ENCODE measurements at places on chromosomes 12 and 14.

DNA sequence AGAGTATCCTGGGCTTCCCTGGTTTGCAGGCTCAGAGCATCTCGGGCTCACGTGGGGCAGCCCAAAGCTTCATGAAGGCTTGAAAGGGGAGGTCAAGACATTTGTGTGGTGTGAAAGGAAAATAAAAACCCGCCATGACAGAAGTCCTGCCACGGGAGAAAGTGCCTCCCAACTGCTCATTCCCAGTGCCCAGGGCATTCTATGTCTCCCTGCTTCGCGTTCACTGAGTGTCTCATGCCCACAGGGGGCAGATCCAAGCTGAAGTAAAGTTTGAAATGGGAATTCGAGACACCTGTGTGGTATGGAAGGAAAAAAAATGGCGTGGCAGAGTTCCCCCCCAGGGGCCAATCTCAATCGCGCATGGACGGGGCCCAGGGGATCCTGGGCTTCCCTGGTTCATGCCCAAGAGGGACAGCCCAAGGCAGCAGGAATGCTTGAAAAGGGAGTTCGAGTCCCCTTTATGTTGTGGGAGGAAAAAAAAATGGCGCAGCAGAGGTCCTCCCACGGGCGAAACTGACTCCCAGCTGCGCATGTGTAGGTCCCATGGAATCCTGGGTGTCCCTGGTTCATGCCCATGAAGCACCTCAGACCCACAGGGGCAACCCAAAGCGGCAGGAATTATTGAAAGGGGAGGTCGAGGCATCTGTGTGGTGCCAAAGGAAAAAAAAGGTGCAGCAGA is 576.7 kb downstream of the ALG10 start:
- DNase-seq = no peak

- DNase-seq = no peak
Measured at GRCh38 chr14:54837508-54838149, 65.0 kb downstream of the GCH1 start.

DNA sequence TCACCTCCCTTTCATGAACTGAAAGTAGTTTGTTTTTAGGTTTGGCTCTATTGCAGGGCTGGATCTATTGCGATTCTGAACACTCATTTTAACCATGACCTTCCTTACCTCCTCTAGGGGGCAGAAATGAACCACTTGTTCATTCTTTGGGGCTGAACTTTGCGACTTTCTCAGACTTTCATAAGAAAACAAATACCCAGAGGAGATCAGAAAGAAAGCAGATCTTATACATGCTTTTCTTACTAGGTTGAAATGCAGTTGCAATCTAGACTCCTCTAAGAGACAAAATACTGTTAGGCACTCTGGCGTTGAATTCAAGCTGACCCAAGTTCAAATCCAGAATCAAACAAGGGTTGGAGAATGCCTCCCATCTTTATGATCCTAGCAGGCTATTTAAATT is 32.6 kb upstream of the PLEKHG3 start:
- no peak for DNase-seq

DNA sequence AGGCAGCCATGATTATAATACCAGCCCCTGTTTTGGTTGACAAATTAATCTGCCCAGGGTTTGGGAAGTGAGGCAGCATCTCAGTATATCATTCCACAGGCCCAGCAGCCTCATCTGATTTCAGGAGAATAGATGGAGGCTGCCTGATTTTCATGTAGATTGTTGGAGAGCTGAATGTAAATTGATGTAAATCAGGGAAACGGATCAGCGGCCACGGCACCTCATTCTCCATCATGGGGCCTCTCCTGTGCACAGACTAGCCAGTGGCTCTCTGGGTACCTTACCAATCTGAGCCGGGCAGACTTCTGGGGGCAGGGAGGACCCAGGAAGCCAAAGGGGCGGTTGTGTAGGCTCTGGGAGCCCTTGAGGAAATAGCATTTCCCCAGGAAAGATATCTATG is 63.7 kb upstream of the GSC start:
- no peak for DNase-seq

DNA sequence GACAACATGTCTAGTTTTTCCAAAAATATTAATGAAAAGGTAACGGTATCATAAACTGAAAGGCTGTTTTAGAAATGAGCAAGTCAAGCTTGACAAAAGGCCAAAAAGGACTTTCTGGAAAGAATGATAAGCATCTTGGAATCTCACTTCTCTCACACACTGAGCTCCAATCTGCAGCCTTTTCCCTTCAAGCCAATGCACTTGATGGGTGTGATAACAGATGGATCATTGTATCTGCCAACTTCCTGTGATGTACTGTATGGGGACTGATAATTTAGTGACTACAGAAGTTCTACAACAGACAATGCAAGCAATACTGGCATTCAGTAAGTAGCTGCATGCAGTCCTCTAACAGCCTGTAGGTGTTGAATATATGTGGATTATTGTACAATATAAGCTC is 147.1 kb downstream of the MED13L start:
- DNase-seq = no peak

- DNase-seq = no peak
Measured at GRCh38 chr12:39467432-39467870, 24.5 kb upstream of the KIF21A start.

DNA sequence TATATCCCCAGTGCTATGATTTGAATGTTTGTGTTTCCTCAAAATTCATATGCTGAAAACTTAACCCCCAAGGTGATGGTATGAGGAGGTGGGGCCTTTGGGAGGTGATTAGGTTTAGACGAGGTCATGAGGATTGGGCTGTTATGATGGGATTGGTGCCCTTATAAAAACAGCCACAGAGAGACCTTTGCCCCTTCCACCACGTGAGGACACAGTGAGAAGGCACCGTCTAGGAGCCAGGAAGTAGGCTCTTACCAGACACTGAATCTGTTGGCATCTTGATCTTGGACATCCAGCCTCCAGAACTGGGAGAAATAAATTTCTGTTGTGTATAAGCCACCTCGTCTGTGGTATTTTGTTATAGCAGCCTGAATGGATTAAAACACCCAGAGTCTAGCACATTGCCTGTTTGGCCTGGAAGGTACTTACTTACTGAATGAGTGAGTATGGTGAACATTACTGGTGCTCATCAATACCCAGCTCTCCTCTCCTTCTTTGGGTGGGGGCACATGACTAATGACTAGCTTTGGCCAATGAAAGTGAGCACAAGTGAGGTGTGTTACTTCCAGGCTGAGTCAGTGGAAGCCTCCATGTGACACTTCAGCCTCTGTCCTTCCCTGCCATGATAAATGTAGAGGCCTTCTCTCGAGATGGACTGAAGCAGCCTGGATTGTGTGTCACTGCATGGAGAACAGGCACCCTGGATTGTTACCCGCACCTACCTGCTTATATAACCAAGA is 72.4 kb upstream of the CHST11 start:
- no peak for DNase-seq

DNA sequence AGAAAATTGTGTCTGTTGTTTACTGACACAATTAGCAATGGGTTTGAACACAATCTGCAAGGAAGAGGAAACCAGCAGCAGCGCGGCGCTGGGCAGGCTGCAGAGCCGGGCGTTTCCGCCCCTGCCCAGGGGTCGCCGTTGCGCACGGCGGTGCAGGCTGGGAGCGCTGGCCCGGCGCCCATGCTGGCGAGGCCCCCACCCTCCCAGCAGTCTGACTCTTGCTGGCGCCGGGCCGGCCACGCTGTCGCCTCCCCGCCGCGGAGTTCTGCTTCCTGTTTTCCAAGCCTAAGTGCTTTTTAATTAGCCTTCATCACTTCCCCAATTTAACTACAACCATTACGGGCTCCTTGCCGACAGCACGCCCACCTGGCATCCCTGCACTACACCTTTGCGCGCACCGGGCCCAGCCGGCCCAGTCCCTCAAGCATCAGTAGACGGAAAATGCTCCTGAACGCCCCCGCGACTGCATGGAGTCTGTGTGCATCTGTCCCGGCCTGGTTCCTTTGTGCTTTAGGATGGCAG is 212.1 kb downstream of the GXYLT1 start:
- no peak for DNase-seq

DNA sequence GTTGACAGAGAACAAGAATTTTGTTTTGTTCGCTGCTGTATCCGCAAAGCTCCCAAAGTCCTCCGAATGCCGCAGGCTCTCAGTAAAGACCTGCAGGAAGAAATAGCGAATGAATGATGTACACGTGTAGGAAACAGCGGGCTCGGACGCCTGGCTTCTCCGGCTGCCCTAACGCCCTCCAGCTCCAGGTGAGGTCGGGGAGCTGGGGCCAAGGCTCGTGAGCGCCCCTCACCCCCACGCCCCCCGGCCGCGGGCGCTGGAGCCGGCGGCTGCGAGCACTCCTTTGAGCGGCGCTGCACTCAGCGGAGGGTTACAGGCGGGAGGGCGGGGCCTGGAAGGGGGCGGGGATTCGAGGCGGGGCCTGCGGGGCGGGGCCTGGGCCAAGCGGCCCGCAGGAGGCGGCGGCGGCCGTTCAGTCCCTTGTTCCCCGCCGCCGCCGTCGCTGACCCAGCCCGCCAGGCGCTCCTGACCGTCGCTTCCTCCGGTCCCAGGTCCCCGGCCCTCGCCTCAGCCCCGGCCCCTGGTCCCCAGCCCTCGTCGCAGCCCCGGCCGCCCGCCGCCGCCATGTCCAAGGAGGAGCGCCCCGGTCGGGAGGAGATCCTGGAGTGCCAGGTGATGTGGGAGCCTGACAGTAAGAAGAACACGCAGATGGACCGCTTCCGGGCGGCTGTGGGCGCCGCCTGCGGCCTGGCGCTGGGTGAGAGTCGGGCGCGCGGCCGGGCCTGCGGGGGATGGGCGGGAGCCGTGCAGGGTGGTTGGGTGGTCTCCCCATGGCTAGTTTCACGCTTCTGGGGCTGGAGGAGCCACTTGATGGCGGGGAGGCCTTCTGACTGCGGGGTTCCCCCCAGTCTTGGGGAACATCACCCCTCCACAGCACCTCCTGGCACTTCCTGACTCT is at the start of gene AACS:
Gene AACS, plus strand, starts transcription at position 415 of the 898 bp plus-strand sequence. Its CDS starts 150 bp downstream, at position 565.
- DNase-seq = no peak

DNA sequence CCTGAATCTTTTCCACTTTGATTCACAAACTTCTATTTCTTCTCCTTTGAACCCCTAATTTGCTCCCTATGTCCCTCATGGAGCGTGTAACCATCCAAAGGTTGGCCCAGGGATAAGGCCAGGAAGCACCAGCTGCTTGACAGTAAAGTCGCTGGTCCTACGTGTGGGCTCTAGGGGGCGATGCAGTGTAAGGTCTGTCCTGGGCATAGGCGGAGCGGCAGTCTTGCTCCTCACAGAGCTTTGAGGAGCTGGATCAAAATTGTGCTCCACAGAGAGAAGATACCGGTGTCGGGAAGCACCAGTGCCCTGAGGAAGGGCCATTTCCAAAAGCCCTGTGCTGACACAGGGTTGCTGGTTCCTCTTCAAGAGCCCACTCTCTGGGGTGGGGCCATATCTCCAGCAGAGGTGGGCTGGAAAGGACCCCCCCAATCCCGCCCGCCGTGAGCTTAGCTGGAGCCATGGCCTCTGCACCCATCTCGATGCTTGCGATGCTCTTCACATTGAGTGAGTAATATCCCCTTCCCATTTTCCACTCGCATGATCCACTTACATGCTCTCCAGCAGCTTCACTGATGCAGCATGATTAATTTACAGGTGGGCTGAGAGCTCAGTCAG is 49.9 kb upstream of the OR4E1 start:
- no peak for DNase-seq

- DNase-seq = no peak
Measured at GRCh38 chr14:70666361-70666686, 24.6 kb downstream of the TTC9 start.

- no peak for DNase-seq
Measured at GRCh38 chr12:41100572-41100971, 87.5 kb upstream of the PDZRN4 start.

DNA sequence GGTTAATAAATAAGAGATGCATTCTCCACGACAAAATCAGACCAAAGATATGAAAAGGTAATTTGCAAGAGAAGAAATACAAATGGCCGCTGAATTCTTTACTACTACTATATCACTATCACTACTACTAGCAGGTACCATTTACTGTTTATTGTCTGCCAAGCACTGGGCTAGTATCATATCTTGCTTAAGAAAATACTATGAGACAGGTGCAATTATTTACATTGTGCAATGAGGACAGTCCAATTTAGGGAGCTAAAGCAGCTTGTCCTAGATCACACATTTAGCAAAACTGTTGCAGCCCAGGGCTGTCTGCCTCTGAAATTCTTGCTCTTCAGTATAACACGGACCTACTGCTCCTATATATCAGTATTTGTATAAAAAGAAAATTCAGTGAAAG is 52.8 kb downstream of the CRADD start:
- DNase-seq = no peak

DNA sequence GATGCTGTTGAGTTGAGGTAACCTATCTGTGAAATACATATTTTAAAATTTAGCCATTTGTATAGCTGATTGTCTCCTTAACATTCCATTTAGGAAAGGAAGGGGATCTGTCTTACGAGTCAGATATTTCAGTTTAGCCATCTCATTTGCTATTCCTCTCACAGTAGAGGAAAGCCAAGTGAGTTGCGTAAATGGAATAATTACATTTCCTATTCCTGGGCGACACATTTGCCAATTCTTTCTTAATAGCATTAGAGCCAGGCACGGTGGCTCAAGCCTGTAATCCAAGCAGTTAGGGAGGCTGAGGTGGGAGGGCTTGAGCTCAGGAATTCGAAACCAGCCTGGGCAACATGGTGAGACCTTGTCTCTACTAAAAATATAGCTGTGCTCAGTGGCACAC is 116.3 kb downstream of the TMX1 start:
- no peak for DNase-seq

- DNase-seq = no peak
Measured at GRCh38 chr14:50049093-50049492, 67.3 kb downstream of the VCPKMT start.

GRCh38 chr14:94650806-94651805 is 38.9 kb downstream of the SERPINA3 start:
- no peak for DNase-seq

DNA sequence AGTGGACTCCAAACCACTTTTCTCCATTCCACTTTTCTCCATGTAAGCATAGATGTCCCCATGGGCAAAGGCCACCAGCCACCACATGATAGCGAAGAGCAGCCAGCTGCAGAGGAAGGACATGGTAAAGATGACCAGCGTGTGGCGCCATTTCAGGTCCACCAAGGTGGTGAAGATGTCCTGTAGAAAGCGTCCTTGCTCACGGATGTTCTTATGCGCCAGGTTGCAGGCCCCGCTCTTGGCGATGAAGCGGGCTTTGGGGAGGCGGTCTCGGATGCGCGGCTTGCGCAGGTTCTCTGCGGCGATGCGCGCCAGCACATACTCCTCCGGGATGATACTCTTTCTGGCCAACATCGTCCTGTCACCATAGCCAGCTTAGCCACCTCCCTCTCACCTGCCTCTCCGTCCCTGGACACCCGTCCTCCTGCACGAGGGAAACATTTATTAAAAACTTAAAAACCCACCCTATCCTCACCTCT is 1.2 kb downstream of the KCNJ8 start:
- DNase-seq = no peak

GRCh38 chr14:33682760-33683159 is 268.1 kb downstream of the EGLN3 start:
- peak; percentile 83 for DNase-seq

GRCh38 chr14:23379366-23380196 is 2.7 kb downstream of the CMTM5 start:
- DNase-seq = no peak

DNA sequence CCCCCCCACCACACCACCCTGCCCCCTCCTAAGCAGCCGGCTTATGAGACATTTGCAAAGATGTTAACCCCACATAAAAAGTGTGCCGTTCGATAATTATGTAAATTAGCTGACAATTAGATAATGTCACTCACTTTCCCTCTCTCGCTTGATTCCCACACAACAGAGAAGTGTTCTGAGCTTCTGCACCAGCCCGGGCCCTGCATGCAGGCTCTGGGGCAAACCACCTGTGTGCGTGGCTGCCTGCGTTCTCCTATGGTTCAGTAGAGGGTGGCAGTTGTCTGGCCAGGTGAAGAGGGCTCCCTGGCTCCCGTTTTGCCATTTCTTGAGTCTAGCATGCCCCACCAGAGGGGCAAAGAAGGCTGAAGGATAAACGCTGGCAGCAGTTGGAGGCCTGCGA is 68.0 kb downstream of the NRXN3 start:
- DNase-seq = no peak
